Right lobe of liver (tissue), 6 donors: ENCODE measurements at places on chromosomes 16 and 17.
A peak's percentile ranks its signal among the peaks of the same experiment; 100 is the strongest.

- no peak for DNase-seq
These were observed 90.5 kb downstream of the NPIPB11 start for GRCh38 chr16:29315916-29316517.

- no peak for DNase-seq
These were observed 12.4 kb downstream of the ZNF213 start for GRCh38 chr16:3147046-3147756.

DNA sequence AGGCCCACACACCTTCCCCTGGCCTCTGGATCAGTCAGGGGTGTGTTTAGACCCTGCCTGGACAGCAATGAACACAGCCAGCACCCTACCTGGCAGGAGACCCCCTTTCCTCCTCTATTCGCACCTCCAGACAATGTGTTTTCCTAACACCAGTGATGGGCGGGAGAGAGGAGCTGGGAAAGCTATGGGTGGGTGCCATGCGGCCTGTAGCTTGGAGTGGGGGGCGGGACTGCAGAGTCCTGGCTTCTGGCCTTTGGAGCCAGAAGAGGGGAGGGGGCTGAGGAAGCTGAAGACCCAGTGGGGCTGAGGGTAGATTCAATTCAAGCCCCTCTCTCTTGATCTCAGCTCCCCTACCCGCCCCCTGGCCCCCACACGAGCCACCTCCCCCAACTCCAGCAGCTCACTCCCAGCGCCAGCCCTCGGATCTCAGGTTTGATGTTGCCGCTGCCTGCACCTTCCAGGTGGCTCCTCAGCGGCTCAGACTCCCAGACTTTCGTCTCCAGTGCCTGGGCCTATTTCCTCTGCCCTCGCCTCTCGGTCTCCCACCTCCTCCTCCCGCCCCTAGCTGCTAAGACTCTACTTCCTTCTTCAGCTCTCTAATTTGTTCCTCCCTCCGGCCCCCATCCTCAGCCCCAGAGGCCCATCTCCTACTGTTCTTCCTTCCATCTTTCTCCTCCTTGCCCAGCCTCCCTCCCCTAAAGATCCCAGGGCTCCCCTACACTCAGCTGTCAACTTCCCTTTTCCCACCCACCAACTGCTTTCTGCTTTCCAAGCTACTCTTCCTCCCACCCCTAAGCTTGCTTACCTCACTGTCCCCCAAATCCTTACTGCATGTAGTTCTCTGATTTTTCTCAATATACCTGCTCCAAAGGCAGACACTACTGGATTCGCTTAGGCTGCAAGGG, 6.8 kb upstream of the SP6 start:
- peak; percentile 23 for DNase-seq

- DNase-seq: no peak
These were observed 5.2 kb downstream of the MYBBP1A start for GRCh38 chr17:4549781-4550533.

- DNase-seq: no peak
These were observed 388.0 kb upstream of the CDH8 start for GRCh38 chr16:62424206-62424605.

DNA sequence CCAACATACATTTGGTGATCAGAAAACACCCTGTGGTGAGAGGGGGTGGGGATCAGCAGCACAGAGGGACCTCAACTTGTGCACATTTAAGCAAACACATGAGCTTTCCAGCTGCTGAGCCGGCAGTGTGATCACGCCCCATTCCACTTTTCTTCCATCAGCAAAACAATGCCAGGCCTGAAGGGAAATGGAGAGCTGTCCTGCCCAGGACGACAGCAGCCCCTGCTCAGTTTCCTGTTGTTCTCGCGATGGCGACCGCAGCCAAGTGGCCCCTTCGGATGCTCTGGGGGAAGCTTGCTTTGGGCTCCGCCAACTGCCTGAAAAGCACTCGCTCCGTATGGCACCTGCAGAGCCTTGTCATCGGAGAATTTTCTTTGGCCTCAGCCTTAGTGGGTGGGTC, 272.3 kb downstream of the FOXL1 start:
- no peak for DNase-seq

DNA sequence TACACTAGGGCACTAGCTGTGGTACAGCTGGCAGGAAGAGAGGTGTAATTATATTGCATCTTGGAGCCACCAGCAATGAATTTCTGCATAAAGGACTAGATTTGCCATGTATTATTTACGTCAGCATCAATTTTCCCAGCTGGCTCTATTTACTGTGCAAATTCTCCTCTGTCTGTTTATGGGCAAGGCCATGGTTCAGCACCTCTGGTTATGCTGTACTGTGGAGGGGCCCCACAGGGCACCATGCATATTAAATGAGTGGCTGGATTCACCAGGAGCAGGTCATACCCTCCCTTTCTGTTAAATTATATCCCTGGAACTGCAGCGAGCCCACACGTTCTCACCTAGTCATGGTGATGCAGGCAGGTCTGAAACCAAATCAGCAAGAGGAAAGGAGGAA, 19.8 kb downstream of the RAD51D start:
- DNase-seq: no peak

- DNase-seq: no peak
These were observed 30.2 kb upstream of the CPPED1 start for GRCh38 chr16:12833926-12834325.

DNA sequence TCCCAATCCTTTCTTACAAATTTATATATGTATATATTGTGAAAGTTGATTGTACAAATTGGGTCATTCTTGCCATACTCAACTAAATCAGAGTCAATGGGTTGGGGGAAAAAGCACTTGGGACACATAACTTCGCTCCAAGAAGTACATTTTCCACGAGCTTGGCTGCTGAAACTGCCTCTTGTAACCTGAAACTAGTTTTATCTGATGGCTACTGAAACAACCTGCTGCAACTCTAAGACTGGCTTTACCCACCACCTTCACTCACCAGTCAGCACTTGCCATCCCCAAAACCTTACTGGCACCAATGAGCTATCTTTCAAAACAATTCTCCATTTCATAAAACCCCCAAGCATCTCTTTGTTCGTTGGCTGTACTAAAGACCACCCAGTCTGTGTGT, 14.5 kb upstream of the MYCBPAP start:
- DNase-seq: no peak

DNA sequence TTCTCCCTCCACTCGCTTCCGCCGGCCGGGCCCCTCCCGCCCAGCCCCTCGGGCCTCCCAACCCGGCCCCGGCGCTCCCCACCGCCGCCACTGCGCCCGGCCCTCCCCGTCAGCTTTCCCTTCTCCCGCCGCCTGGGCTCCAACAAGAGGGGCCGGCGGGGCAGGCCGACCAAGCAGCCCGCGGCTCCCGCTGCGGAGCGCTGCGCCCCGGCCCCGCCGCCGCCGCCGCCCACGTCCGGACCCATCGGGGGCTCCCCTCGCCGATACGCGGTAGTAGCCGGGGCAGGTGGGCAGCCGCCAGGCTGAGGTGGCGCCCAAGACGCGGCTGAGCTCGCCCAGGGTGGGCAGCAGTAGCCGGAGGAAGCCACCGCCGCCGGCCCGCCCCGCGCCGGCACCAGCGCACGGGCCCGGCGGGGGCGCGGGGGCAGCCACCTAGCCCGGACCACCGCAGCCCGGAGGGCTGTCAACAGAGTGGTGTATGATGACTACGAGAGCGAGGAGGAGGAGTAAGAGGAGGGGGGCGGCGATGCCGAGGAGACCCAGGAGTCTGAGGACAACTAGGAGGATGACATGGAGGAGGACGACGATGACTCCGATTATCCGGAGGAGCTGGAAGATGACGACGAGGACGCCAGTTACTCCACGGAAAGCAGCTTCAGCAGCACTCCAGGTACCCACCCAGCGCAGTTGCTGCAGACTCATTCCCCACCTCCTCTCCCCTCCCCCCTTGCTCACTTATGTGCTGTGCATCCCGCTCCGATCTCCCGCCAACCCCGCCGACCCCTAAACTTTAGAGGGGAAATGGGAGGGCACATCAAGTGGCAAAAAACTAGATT, 498 bp downstream of the LRRC37B start:
- peak; percentile 33 for DNase-seq

- no peak for DNase-seq
These were observed 151.2 kb downstream of the CMIP start for GRCh38 chr16:81595629-81596292.

GRCh38 chr16:12583237-12583897, 220.3 kb downstream of the CPPED1 start:
- peak; percentile 15 for DNase-seq

- DNase-seq: no peak
These were observed 2.3 kb upstream of the PRSS21 start for GRCh38 chr16:2814551-2815298.

DNA sequence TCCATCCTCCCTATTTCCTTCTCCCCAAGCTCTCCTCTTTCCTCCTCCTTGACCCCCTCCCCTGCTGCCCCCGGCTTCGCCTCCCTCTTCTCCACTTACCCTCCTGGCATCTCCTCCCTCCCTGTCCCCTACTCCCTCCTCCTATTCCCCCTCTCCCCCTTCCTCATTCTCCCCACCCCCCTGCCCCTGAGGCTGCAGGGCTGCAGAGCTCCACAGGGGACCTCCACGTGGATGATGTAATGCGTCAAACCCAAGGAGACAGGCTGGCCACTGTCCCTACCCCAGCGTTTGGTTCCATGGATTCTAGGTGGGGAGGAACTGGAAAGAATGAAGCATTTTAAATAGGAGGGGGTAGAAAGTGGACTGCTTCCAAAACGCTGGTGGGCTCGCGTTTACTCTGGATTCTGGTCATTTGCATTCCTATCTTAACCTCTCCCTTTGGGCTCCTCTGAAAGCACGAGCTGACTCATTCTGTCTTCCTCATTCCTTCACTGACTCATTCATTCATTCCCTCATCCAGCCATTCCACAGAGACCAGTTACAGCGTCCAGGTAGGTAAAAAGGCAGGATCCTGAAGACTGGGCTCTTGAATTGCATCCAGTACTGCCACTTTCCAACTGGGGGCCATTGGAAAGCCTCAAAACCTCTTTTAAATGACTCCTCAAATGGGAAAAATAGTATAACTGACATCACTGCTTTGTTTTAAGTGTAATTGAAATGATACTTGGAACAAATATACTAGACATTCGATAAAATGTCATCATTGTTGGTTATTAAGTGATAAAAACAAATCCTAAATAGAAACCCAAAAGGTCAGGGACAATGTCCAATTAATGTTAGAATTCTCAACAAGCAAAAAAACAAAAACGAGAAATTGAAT, 943 bp upstream of the COTL1 start:
- peak; percentile 25 for DNase-seq

GRCh38 chr17:38451030-38451839, 23.0 kb downstream of the ARHGAP23 start:
- DNase-seq: no peak

DNA sequence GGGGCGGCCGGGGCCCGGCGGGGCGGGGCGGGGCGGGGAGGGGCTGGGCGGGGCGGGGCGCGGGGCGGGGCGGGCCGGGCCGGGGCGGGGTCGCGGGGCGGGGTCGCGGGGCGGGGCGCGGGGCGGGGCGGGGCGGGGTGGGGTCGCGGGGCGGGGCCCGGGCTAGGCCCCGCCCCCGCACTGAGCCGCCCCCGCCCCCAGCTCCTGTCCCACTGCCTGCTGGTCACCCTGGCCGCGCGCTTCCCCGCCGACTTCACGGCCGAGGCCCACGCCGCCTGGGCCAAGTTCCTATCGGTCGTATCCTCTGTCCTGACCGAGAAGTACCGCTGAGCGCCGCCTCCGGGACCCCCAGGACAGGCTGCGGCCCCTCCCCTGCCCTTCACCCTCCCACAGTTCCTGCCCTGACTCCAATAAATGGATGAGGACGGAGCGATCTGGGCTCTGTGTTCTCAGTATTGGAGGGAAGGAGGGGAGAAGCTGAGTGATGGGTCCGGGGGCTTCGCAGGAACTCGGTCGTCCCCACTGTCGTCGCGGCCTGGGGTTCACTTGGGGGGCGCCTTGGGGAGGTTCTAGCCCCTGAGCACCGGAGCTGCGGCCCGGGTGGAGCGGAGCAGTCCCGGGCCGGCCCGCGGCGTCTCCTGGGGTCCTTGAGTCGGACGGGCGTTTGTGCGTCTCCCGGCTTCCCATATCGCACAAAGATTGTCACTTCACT, 795 bp upstream of the HBM start:
- DNase-seq: no peak

- no peak for DNase-seq
These were observed 10.0 kb upstream of the TERF2 start for GRCh38 chr16:69395859-69396186.

GRCh38 chr16:86566966-86567700, 504 bp downstream of the FOXC2 start:
- DNase-seq: no peak

GRCh38 chr17:71432378-71433315, 688.2 kb upstream of the SOX9 start:
- no peak for DNase-seq

GRCh38 chr17:80970044-80970761, 21.4 kb upstream of the CHMP6 start:
- DNase-seq: peak; percentile 28

DNA sequence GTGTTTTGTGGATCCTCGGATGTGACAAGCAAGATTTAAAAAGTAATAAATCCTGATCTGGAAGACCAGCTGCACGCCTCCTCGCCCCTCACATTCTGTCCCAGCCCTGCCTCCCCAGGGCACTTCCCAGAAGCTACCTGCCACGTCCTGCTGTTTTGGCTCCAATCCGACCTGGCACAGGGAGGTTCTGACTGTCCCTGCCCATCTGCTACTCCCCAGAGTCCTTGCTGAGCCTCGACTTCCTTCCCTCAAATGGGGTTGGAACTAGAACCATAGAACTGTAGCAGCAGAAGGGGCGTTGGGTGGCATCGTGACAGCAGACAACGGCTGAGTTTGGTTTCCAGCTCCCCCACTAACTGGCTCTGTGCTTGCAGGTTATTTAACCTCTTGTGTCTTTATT, 71.7 kb downstream of the RPH3AL start:
- peak; percentile 9 for DNase-seq

DNA sequence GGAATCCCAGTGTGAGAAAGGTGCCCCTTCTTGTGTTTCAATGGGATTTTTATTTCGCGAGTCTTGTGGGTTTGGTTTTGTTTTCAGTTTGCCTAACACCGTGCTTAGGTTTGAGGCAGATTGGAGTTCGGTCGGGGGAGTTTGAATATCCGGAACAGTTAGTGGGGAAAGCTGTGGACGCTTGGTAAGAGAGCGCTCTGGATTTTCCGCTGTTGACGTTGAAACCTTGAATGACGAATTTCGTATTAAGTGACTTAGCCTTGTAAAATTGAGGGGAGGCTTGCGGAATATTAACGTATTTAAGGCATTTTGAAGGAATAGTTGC, 567 bp downstream of the UBB start:
- no peak for DNase-seq

DNA sequence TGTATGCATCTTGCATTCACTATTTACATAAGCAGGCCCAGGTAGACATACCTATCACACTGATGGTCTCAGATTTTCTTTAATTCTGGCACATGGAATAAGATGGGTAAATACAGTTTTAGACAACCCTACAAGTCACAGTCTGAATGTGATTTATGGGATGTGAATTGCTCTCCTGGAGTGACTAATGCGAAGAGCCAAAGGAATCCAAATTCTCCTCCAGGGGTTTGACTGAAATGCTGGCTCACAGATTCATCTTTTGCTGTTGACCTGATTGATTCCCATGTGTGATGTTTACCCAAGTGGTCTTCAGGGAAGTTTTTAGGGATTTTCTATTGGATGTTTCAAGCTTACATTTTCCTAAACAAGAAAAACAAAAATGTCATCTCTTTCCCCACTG, 277.9 kb upstream of the MON1B start:
- no peak for DNase-seq

DNA sequence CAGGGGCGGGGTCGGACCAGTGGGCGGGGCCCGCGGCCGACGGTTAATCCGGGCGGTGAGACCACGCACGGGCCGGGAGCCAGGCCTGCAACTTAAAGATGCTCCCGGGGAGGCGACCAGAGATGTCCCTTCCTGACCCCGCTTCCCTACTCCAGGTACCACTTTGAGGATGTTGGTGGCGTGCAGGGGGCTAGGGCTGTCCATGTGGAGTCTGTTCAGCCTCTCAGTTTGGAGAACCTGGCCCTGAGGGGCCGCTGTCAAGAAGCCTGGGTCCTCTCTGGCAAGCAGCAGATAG, 580 bp downstream of the RANGRF start:
- no peak for DNase-seq
